ENCODE measurements at places on chromosomes 16 and 17. TPM values are rescaled to one million over a fixed set of nuclear protein-coding genes. Genes with fewer than 3 reads are reported as not detected.

DNA sequence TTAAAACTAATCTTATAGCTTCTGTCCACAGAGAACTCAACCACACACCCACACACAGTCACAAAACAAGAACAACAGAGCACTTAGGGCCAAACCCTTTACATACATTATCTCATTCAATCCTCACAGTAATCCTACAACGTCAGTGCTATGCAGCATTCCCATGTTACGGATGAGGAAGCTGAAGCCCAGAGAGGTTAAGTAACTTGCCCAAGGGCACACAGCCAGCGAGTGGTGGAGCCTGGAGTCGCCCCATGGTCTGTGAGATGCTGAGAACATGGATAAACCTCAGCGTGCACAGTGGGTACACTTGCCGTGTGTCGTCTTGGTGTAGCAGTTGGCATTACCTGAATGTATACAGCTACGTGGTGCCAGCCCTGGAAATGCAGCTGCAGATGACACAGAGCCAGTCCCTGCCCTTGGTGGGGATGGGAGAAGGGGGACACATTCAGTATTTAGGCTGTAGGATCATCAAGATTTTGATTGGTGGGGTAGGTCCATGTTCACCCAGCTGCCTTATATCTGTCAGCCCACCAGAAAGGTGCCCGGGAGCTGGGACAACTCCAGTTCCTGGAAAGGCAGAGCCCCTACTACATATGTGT lies 177.0 kb downstream of the IRF8 start:
- DNase-seq: no peak

- no peak for DNase-seq
Observed at GRCh38 chr16:76176153-76176552, 101.0 kb upstream of the CNTNAP4 start.

Gene MYLK3
- total RNA-seq: 2.3 TPM

DNA sequence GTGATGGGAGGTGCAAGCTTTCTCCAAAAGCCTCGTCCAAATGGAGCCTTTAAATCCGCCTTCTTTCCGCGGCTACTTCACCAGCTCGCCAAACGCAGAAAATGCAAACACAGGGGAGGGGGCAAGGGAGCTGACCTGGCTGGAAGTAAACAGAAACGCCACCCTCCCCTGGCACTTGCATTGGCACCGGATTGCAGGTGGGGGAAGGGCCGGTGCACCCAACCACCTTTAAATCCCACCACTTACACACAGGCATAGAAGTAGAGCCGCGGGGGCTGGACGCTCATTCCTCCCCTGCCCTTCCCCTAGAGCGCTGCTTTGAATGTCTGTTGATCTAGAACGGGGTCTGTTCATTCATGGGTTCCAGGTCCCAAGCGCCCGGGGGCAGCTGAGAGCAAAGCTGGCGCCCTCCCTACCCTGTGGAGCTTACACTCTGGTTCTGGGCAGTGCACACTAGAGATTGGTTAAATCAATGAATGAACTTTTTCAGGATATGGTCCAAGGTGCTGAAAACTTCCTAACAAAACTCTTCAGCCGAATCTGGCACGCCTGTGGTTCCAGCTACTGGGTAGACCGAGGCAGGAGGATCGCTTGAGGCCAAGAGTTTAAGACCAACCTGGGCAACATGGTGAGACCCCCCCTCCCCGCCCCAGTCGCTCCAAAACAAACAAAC lies 920 bp upstream of the ZCCHC14 start:
- DNase-seq: no peak

GRCh38 chr17:27793168-27793905 lies 7.0 kb downstream of the NOS2 start:
- DNase-seq: peak; percentile 34

Gene KIF18B
- 1.4 TPM for total RNA-seq

GRCh38 chr16:65283181-65283651 lies 161.4 kb upstream of the CDH11 start:
- DNase-seq: no peak

GRCh38 chr17:7590743-7591142 lies 849 bp upstream of the SOX15 start:
- DNase-seq: no peak

Gene SCGB1C2
- not detected for total RNA-seq

Gene AXIN2
- 60.3 TPM for total RNA-seq

GRCh38 chr16:68091380-68092261 lies 6.5 kb downstream of the NFATC3 start:
- DNase-seq: no peak

DNA sequence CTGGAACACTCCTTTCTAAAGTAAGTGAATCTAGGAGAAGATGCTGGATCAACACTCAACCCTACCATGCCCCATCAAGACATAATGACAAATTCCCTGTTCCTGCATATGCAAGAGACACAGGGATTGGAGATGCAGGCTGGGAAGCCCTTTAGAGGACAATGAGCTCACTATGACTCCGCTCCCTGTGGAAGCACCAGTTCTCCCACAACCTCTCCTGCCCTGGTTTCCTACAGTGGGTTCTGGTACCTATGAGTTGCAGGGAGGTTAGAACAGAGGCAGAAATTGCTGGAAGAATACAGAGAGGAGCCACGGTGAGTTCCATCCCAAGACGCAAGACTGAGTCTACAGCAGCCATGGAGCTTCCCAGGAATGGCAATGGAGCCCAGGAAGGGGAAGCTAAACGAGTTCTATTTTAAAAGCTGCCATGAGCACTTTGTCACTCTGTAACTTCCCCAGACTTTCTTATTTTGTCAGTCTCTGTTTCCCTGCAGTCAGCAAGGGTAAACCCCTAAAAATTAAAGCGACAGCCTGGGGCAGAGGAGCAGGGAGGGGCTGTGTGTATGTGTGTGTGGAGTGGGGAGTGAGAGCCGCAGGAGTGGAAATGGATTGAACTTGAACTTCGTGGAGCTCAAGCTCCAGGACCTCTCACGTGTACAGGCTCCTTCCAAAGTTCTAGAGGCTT lies 42.3 kb upstream of the PIK3R6 start:
- DNase-seq: no peak

Gene KRTAP4-3
- not detected for total RNA-seq

- no peak for DNase-seq
Observed at GRCh38 chr17:50358177-50358576, 12.3 kb downstream of the XYLT2 start.

DNA sequence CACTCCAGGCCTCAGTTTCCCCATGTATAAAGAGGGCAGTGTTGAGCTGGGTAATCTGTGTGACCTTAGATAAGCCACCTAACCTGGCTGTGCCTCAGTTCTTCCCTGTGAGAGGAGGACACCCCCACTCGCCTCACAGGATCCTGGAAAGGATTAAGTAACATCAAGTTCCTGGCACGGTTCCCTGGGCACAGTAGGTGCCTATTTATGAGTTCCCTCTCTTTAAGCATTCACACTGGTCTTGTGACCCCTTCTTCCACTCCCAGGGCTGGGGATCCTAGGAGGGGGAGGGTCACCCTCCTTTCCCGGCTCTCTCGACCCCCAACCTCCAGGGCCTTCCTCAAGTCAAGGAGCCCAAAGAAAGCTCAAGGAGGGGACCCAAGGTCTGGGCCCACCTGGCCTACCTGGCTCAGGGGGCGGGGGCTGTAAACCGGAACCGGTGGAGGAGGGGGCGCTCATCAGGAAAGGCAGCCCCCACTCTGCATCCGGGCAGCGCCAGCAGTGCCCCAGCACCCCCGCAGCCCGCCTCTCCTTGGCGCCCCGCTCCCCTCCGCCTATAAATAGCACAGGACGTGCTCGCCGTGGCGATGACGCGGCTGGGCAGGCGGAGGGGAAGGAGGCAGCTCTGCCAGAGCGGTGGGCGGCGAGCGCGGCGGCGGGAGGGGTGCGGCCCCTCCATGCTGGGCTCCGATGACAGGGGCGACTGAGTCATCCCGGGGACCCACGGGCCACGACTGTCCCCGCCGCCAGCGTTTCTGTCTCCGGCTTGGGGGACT lies 9.4 kb downstream of the RPL19 start:
- DNase-seq: peak; percentile 76

Gene ZNF597
- total RNA-seq: 3.3 TPM

DNA sequence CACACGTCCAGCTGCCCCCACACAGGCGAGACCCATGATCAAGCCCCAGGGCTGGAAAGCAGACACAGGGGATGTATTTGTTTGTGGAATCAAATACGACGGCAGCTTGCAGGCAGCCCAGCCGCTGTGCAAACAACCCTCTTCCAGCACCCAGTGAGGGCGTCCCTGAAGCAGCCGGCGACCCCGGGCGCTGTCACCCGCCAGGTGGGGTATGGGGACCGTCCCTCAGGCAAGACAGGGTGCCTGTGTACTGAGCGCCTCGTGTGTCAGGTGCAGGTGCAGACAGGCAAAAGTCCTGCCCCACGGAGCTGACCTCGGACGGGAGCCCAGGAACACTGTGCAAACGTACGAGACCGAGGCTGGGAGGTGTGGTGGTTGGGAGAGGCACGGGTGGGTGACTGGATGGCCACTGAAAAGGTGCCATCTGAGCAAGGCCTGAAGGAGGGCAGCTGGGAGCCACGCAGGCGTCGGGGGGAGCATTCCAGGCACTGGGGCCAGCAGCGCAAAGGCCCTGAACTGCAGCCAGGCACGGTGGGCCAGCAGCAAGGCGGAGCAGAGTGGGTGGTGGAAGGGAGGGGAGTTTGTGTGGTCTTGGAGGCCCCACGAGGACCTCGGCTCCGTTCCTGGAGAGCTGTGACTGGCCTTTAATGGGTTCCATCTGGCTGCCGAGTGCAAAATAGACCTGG lies 48.5 kb downstream of the CBFA2T3 start:
- DNase-seq: peak; percentile 54

GRCh38 chr16:31471875-31472708 lies at the start of gene TGFB1I1:
Gene TGFB1I1, plus strand, starts transcription at chr16:31472152. Its CDS starts 37 bp downstream, at chr16:31472189.
- DNase-seq: peak; percentile 91

Gene MYH1
- not detected for total RNA-seq

DNA sequence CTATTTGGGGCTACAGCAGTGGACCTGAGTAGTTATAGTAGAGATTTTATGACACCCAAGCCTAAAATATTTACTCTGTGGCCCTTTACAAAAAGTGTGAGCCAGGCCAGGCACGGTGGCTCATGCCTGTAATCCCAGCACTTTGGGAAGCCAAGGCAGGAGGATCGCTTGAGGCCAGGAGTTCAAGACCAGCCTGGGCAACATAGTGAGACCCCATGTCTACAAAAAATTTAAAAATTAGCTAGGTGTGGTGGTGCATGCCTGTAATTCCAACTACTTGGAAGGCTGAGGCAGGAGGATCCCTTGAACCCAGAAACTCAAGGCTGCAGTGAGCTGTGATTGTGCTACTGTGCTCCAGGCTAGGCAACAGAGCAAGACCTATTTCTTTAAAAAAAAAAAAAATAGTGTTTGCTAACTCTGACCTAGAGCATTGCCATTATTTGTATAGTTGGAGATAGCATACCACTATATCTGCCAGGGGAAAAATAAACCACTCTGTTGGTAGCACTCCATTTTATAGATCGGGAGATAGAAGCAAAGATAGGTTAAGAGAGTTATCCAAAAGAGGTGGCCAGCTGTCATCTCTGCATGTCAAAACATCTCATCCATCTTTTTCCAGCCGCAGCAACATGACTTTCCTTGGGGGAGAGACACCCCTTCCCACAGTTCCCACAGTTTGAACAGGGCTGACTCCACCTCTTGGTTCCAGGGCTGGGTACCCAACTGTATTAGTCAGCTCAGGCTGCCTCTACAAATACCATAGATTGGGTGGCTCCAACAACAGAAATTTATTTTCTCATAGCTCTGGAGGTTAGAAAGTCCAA lies 3.0 kb upstream of the ITPRIPL2 start:
- no peak for DNase-seq

DNA sequence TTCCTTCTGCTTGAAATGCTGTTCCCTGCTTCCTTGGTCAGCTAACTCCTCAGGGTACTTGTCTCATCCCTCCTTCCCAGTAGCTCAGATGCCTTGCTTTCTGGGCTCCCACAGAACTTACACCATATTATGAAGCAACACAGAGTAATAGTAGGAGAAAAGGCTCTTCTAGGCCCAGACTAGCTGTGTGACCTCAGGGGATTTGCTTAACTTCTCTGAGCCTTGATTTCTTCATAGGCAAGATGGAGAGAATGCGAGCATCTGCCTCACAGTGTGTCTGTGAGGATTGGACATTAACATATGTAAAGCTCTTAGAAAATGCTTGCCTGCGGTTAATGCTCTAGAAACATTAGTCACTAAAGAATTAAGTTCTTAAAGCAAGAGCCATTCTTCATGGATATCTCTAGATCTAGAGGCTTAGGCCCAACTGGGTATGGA lies 22.3 kb upstream of the PECAM1 start:
- no peak for DNase-seq

DNA sequence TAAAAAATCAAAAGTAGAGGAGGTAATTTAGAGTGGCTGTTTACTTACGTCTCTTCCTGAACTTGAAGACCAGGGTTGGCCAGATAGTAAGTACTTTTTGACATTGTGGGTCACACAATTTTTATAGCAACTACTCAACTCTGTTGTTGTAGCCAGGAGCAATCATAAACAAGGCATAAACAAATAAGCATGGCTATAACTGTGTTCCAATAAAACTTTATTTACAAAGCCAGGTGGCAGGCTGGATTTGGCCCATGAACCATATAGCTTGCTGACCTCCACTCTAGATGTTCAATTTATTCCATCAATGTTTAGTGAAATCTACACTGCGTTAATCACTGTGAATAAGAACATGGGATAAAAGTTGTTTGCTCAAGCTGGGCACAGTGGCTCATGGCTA lies 500.4 kb upstream of the ERCC4 start:
- DNase-seq: no peak

Gene ADGRG3
- total RNA-seq: 3.9 TPM

DNA sequence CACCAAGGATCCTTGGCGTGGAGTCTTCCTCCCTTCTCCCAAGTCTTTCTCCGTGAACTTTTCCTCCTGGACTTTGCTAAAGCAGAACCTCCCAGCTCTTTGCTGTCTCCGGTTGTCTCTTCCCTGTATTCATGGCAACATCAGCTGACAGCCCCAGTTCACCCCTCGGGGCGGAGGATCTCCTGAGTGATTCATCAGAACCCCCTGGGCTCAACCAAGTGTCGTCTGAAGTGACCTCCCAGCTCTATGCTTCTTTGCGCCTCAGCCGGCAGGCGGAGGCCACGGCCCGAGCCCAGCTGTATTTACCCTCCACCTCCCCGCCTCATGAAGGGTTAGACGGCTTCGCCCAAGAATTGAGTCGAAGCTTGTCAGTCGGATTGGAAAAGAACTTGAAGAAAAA lies 943 bp downstream of the CNTROB start:
- DNase-seq: no peak

Measured in lung (tissue), 17 donors.